ENCODE measurements at places on chromosomes 6 and 20.

DNA sequence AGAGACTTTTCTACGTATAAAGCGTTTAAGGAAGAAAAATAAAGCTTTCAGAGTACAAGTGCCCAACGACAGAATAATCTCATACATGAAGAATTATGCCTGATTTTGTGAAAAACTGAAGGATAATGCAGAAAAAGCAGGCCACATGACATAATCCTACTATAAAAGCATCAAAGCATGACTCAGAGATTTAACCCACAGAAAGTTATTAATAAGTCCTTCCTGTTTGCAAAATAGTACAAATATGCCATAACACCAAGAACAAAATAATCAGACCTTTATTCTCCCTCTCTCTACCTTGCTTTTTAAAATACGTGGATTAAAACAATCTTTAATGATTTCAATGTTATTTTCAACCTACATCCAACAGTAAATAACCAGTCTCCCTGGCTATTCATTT, 118.6 kb upstream of the BCLAF1 start:
- DNase-seq: no peak

DNA sequence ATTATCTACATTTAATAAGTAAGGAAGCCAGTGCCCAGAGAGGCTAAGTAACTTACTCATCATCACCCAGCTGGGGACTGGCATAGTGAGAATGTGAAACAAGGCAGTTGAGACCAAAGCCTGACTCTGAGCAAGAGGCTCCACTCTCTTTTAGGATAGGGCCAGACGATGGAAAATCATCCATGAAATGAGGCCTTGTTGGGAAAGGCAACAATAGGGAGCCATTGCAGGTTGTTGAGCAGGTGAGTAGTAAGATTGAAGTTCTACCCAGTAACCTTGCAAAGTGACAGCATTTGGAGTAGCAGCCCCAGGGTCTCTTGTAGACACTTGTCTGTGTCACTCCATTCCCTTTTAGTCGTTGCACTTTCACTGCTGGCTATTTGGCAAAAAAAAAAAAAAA, 2.5 kb upstream of the CPNE5 start:
- no peak for DNase-seq

DNA sequence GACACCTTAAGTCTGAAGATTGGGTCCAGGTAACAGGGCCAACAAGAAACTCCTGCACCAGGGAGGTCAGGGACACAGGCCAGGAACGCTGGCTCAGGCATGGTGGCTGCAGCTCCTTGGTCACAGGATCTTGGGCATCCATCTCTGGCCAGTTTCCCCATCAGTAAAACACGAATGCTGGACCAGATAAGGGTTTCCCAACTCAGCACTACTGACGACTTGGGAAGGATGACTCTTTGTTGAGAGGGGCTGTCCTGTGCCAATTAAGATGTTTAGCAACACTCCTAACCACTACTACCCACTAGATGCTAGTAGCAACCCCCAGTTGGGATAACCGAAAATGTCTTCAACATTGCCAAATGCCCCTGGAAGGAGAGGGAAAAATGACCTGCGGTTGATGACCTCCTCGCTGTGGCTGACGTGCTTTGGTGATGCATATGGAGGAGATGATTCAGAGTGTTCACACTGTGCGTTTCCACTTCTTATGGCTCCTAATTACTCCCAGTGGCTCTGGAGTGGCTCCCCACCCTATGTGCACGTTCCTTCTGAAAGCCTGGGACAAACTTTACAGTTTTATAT, 261.9 kb downstream of the CDH26 start:
- no peak for DNase-seq

GRCh38 chr6:38182426-38182825, 362.9 kb downstream of the ZFAND3 start:
- no peak for DNase-seq

DNA sequence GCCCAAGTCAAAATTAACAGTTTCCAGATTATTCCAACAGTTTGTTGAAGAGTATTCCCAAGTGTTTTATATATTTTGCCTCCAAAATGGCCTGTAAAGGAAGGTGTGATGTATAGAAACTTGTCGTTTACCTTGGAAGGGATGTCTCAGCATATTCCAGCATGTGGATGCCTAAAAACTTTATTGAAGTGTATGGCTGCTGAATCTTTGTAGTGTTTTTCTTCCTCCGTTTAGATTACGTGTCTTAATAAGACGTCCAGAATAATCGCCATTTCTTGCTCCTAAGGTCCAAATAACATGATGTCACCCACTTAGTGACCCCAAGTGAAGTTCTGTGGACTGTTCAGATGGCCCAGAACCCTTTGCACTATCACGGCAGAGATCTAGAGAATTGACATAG, 18.0 kb upstream of the SF3B5 start:
- DNase-seq: no peak

DNA sequence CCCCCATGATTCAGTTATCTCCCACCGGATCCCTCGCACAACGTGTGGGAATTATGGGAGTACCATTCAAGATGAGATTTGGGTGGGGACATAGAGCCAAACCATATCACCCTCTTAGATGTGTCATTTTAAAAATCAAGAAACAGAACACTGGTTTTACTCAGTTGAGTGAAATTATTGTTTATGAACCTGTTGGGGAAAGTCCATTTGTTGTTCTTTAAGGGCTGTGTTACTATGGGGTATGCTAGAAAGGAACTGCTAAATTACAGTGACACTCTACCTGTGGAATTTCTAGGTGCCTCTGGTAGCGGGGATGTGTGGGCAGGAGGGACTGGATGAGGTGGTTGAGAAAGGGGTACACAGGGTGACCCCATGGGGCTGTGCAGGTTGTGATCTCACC, 28.9 kb downstream of the STX11 start:
- no peak for DNase-seq

DNA sequence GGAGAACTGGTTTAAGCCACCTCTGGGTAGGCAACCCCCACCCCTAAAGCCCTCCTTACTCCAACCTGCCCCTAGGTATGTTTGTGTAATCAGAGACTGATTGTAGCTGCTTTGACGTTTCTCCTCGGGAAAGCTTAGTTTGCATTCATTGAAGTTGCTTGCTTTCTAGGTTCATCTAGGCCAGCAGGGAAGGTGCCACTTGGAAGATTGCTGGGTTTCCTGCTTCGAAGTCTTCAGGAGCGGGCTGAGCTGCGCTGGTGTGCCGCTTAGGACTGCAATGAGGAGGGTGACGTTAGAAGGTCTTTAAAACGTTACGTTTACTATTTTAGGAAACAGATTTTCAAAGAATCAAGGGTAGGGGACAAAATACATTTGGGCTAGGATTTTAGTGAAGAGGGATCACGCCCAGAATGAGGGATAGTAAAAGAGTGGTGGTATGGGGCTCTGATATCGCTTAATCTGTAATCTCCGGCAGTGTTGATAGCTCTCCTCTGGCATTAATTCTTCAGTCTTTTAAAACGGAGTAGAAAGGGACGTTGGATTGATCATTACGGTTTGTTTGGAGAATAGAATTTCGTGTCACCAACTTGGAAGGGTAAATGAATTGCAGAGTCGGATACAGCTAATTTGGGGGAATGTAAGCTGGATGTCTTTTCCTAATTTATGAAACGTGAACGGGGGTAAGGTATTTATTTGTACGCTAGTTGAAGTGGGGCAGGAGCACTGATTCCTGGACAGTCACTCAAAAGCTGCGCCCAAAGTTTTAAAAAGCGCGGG, 92.6 kb upstream of the PRDM1 start:
- no peak for DNase-seq

- DNase-seq: no peak
Observed at GRCh38 chr6:43942616-43943015, 172.6 kb downstream of the VEGFA start.

- DNase-seq: no peak
Observed at GRCh38 chr6:63514488-63515173, 57.6 kb upstream of the LOC128125822 start.

- no peak for DNase-seq
Observed at GRCh38 chr6:139600343-139600742, 225.9 kb upstream of the CITED2 start.

GRCh38 chr20:49701241-49701790, 12.4 kb downstream of the B4GALT5 start:
- no peak for DNase-seq

- no peak for DNase-seq
Observed at GRCh38 chr6:157038610-157039009, 261.4 kb downstream of the ARID1B start.

DNA sequence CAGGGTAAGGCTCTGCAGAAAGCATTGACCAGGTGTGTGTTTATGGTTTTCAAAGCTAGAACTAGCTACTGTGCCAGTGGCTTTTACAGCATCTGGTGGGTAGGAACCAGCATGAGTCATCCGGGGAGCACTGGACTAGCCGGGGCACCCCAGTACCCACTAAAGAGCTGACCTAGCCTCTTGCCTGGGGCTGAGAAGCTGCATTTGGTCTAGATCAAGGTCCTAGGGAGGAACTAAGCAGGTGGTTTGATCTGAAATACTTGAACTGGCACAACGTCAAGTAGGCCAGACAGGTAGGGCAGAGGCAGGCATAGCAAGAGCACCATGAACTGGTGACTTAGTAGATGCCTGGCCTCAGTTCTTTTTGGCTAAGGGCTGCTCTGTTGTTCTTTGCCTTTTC, 109.8 kb upstream of the PTPRK start:
- DNase-seq: no peak

DNA sequence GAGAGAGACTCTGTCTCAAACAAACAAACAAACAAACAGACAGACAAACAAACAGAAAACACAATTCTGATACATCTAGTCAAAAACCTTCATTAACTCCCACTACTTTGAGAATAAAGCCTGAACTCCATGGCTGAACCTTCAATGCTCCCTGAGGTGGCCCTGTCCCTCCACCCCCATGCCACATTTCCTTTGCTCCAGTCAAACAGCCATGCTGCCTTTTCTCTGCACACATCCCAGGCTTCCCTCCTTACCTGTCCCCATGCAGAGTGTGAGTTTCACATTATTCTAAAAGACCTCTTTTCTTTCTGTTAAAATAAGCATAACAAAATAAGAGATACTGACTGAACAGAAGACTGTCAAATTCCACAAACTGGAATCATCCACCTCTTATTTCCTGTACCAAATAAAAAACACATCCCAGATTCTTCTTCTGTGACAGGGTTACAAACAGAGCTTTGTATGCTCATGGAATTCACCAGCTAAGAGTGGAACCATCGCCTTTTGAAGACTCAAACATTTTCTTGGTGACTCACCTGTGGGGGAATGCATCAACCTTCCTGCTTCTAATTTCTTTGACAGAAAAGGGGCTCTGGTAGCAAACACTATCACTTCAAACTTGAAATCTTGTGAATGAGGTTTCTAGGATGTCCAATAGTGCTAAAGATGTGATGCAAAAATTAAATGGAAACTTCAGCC, 71.0 kb upstream of the SLC22A16 start:
- DNase-seq: no peak

DNA sequence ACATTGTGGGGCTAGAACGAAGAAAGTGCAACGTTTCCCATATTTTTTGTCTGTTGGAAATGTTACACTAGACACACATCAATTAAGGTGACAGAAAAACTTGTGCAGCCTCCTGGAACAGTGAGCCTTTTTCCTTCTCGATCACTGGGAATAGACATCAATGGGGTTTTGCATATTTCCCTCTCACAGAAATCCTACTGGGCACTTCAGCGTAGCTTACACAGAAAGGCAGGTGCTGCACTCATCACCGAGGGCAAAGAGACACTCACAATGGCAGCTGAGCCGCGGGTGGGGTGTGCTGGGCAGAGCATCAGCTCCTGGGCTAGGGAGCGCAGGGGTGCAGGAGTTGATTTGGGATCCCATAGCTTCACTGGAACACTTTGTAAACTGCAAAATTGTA, 64.5 kb downstream of the THBS2 start:
- DNase-seq: no peak

DNA sequence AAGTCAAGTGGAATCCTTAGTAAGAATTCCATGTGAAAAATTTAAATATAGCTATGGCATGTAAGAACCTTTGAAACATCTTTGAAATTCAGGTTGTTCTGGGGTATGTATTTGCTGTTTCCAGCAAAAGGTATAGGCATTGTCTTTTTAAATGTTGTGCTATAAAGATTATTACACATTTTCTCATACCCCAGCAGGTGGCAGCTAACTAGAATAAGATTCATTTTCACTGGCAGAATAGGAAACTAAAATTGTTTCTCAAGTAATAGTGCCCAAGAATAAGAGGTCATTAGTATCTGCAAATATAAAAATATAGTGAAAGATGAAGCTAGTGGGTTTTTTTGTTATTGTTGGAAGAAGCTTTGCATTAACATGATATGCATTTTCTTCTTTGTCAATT, 1.8 kb downstream of the GRIK2 start:
- no peak for DNase-seq

- no peak for DNase-seq
Observed at GRCh38 chr6:137044366-137045221, at the start of gene IL20RA. Gene IL20RA, minus strand, starts transcription at chr6:137044965. Its CDS starts 237 bp downstream, at chr6:137044728.

GRCh38 chr6:102986086-102986485, 1592.6 kb downstream of the GRIK2 start:
- DNase-seq: no peak

DNA sequence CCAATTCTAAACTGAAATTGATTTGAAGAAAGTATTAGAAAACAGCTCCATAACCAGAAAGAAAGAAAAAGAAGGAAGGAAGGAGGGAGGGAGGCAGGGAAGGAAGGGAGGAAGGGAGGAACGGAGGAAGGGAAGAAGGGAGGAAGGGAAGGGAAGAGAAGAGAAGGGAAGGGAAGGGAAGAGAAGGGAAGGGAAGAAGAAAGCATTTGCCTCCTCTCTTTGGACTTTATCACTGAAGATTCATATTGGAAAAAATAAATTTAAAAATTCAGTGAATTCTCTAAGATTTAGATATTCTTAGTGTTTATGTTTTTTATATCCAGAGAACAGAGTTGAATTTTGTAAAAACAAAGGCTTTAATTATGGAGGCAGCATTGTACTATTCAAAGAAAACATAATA, 68.5 kb upstream of the NXT1 start:
- no peak for DNase-seq

DNA sequence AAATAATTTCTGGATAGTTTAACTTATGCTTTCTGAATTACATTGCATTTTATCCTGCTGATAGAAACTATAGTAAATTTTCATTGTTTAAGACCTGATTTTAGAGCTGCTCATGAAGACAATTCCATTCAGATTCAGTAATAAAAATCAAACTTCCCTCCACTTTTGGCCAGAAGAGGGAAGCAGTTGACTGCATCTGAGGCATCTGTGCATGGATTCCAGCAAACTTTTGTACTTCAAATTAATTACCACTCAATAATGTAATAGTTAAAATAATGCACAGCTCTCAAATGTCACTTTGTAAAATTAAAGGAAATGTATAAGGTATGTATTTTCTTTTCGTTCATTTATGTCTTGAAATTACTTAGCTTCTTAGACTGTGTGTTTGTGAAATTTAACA, 64.2 kb upstream of the SLC35B3 start:
- no peak for DNase-seq

DNA sequence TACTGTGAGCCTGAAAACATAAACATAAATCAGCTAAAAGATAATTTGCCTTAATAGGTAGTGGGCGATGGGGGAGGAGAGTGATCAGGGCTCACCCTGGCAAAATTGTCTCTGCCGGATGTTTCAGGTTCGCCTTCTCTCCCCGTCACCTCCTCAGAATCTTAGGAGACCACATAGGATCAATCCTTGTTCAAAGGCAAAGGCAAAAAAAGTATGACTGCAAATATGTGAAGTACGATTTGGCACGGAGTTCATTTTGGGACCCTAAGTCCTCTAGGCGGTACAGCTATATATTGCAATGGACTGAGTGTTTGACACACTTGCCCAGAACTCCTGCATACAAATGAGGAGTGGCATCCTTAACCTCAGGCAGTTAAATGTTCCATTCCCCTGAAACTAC, 649.2 kb upstream of the FLRT3 start:
- no peak for DNase-seq
